NCI-H1930 (cell line): ENCODE measurements at places on chromosomes 7 and 10.
A peak's percentile ranks its signal among the peaks of the same experiment; 100 is the strongest.

DNA sequence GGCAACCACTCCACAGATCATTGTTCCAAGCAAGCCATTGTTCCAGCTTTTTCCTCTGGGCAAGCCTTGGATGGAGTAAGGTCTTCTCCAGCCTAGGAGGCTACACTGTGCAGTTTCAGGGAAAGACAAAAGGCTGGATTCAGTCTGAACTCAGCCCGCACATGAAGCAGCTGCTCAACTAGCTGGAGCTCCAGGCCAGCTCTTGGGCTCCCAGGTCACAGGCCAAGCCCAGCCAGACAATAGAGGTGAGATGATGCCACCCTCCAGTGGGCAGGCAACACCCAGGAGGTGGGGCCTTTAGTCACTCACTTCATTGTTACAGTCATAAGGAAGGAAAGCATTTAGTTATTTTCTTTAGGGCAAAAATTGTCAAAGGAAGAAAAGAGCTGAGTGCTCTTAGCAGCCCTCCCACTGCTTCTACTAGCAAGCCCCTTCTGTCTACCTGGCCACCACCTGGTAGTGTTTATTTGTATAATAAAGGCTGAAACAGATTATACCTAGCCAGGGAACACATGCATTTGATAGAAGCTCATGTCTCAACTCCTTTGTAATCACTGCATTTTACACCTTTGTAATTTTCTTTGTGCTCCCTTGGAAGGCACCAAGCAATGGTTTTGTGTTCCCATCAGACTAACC lies 253.4 kb downstream of the WDR11 start:
- peak; percentile 29 for DNase-seq

GRCh38 chr10:4310172-4310571 lies 515.8 kb upstream of the AKR1E2 start:
- no peak for DNase-seq

GRCh38 chr10:23742368-23742767 lies 303.5 kb downstream of the OTUD1 start:
- DNase-seq: no peak

DNA sequence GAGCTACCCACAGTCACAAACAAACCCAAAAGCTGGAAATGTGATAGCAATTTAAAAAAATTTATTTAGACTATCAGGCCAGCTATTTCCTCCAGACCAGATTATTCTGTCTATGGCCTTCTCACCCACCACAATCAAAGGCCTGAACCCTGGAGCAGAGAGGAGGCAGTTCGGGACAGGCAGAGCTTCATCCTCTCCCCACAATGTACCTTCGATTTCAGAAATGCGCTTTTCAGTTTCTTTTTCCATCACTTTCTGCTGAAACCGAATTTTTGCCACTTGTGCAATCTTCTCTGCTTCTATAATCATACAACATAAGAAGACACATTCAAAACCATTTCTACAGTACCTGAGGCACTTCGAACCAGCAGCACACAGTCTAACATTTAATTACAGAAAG lies 29.9 kb downstream of the ERLIN1 start:
- no peak for DNase-seq

DNA sequence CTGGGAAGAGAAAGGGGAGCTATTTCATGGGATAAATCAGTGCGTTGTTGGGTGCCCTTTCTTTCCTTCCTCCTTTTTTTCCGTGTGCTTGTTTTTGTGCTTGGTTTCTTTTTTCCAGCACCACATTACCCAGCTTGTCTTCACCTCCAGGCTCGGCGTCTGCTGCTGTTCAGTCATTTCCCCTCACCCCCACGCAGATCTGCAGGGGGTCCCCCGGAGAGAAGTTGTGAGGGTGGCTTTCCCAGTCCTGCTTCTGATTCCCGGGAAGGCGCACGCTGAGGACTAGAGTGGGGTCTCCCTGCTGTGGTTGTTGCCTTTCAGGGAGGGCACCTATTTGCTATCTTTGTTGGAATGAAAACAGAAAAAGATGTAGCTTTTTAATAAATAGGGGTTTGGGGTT lies 1.6 kb downstream of the CAMK1D start:
- no peak for DNase-seq

GRCh38 chr7:130695840-130696239 lies 9.5 kb upstream of the TSGA13 start:
- DNase-seq: peak; percentile 24

GRCh38 chr10:113290137-113290536 lies 262.7 kb upstream of the HABP2 start:
- no peak for DNase-seq

DNA sequence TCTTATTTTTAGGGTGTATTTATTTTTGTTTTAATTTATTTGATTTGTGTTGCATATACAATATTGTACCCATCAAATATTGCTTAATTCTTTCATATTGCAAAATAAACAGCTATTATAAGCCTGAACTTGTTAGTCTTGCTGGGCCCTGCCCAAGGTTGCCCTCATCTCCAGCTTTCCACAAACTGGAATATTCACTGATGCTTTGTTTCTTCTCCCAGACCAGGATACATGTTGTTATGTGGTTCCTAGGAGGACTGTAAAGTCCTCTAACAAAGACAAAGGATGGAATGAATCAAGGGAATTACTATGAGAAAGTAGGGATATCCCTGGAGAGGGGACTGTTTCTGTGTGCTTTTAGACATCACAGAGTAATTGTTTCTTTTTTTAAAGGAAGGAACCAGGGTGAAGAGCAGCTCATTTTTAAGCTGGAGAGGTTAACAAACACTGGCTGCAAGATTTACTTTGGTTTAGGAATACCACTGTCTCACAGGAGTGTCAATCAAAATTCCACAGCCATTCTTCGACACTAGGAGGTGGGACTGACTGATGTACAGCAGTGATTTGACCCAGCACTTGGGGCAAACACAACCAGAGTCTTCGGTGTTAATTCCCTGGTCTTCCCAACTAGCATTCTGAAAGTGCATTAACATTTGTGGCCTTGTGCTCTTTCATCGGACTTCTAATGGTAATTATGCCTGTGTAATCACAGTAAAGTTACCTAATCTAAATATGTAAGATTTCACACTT lies 14.8 kb upstream of the CD36 start:
- DNase-seq: no peak
